Stimulated activated CD8-positive, alpha-beta memory T cell treated with anti-CD3 and anti-CD28 coated beads, Interleukin-4, amount 100 ng/mL, for 48 hours (primary cell): ENCODE measurements at places on chromosomes 4 and X.

DNA sequence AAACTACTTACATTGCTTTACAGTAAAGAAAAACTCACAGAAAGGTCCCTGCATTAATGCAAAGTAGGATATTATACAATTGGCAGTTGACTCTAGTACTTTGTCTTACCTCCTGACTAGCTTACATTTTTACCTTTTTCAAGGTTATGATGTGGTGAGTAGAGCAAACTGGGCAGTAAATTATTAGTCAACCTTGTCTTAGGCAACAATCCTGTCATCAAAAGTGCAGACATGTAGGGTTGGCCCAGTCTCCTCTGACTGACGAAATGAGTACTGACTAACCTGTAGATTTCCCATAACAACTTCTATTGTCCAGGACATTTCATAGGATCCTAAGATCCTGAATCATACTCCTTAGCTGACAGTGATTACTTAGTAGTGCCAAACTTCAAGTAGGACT lies 142.0 kb upstream of the NUDT6 start:
- DNase-seq: no peak

GRCh38 chr4:179634862-179635261 lies 2192.6 kb upstream of the AGA start:
- no peak for DNase-seq

- DNase-seq: no peak
These were observed 146.8 kb downstream of the RPA4 start for GRCh38 chrX:97030463-97030862.

- peak; percentile 24 for DNase-seq
These were observed 7.1 kb upstream of the RGS12 start for GRCh38 chr4:3285558-3286334.

GRCh38 chr4:148958317-148958716 lies 516.1 kb upstream of the NR3C2 start:
- DNase-seq: no peak
